ENCODE measurements at places on chromosomes 13 and 19.

DNA sequence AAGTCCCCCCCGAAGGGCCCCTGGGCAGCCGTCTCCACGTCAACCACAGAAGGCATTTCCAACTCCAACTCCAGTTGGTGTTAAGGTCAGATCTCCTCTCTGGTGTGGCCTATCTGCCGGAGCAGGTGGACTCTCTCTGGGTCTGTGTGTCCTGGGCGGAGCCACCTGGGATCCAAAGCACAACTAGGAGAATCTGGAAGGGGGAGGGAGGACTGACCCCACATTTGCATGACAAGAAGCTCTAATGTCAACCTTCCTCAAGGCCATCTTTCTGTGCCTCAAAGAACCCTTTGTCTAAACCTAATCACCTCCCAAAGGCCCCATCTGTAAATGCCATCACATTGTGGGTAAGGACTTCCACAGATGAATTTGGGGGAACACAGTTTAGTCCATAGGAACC lies 381.5 kb downstream of the UQCRFS1 start:
- no peak for DNase-seq

- no peak for DNase-seq
Measured at GRCh38 chr13:98961503-98962105, 16.3 kb downstream of the DOCK9 start.

DNA sequence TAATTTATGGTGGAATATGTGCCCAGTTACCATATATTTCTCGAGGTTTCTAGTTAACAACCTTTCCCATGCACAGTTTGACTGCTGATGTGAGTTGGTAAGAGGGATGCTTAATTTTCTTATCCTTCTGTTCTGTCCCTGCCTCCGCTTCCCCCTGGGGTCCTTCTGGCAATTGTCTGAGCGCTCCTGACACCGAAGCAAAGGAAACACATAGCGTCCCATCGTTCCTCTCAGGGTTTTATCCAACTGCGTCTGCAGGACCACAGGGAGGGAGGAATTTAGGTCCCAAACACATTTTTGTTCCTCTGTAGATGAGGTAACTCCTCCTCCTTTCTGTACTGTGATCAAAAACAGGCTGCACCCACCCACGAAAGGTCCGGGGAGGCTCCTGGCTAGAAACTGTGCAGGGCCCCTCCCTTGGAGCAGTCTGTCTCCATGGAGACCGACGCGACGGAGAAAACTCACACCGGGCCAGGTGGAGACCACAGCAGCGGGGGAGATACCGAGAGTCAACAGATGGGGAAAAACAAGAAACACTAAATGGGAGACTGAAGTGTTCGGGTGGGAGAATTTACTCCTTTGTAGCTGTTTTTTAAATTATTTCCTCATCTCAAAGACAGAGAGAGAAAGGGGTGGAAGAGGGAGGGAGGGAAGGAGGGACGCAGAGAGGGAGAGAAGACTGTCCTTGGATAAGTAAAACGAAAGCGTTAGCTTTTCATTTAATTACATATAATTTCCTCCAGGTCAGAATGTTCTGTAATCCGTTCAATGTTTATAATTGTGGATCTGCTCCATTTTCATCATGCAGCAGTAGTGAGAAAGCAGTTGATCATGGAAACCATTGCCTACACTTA lies 191.8 kb upstream of the NBEA start:
- DNase-seq: no peak

GRCh38 chr13:99941086-99941485 lies 30.5 kb downstream of the ZIC5 start:
- DNase-seq: no peak

GRCh38 chr19:4911786-4912672 lies 2.7 kb downstream of the UHRF1 start:
- peak; percentile 85 for DNase-seq

- DNase-seq: no peak
Measured at GRCh38 chr19:33998739-33999345, 173.5 kb upstream of the LSM14A start.

- no peak for DNase-seq
Measured at GRCh38 chr13:110249326-110249725, 57.6 kb downstream of the COL4A1 start.

DNA sequence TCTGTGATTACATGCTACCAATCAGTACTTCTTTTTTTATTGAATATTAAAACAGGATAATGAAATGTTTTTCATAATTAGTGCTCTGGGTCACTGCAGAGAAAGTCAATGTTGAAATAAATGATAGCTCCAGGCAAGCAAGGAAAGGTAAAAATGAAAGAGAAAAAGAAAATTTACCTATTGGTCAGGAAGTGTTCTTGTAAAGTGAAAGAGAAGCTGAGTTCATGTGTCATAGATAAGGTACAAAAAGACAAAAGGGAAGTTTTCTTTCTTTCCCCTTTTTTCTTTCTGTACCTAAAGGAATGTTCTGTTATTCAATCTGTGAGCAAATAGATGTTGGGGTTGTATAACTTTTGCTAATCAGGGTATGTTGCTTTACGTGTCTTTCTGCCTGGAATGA lies 197.0 kb downstream of the PCDH9 start:
- no peak for DNase-seq

GRCh38 chr19:57934820-57935665 lies at the start of gene ZNF418:
TSS of gene ZNF418 (minus strand) at chr19:57935402. CDS start at chr19:57933822, 1,580 bp downstream.
- DNase-seq: peak; percentile 51

DNA sequence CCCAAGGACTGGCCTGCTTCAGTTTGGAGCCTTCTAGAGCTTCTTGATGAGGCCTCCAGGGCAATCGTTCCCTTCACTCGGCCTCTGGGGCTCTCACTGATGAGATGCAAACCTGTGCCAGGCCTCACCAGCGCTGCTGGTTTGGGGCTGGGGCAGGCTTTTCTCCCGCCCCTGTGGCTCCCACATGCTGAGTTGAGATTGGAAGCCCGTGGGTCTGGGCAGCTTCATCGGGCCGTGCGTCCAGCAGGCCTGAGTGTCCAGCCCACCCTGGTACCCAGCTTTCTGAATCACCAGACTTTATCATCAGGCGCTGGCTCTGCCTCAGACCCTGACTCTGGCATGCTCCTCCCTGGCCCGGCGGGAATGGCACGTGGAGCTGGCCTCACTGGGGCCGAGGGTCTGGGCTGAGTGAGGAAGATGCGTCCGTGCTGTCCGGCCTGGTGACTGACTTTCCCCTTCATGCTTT lies 4.3 kb downstream of the CALM3 start:
- no peak for DNase-seq
